ENCODE measurements at places on chromosomes 3 and 15.

DNA sequence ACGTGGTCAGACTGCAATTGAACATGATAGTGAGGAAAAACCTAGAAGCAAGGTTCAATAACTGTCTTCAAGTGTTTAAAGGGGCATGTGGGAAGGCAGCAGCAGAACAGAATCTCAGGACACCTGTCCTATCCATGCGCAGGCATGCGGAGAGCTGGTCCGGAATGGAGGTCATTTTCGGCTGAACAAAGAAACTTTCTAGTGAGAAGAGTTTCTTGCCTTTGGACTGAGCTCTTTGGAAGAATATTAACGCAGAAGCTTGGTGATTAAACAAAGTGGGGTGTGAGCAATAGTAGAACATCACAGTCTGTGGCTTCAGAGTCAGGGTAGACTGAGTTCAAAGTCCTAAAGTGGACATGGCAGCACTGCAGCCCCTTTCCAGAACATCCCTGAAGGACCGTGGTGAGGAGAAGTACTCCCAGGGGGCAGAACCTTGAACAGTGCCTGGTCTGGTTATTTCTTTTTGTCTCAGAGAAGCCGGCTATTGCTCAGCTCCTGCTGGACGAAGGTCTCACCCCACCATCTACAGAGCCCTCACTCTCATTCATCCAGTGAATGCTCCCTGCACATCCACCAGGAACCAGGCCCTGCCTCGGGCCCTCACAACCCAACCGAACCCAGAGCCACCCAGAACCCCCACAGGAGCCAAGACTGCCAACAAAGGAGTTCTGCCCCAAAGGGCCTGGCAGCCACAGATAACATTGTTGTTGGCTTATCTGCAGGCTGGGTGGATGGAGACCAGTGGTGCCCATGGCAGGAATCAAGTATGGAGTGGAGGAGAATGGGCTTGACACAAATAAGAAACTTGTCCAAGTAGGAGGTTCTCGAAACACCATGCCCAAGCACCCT, 2.8 kb upstream of the SSUH2 start:
- DNase-seq = no peak

GRCh38 chr3:40379674-40380306, 7.2 kb upstream of the ENTPD3 start:
- no peak for DNase-seq

DNA sequence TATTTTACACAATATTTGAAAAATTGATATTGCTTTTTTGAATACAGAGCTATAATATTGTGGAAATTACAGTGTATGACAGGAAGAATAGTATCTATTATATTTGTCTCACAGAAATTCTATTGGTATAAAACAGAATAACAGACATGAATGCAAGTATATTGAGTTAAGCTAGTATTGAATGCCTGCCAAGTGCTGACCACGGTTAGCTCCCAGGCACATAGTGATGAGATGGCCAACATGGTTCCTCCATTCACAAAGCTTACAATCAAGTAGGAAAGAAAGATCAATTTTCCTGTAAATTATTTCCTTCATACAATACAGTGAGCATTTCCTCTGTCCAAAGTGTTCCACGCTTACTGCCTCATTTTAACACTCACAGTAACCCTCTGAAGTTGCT, 67.6 kb downstream of the TP63 start:
- no peak for DNase-seq

GRCh38 chr3:116270056-116270455, 175.2 kb downstream of the LSAMP start:
- DNase-seq = no peak

Data from occipital lobe (tissue), 3 donors.